Putamen (tissue), 1 donor: ENCODE measurements at places on chromosomes 5 and 9.

DNA sequence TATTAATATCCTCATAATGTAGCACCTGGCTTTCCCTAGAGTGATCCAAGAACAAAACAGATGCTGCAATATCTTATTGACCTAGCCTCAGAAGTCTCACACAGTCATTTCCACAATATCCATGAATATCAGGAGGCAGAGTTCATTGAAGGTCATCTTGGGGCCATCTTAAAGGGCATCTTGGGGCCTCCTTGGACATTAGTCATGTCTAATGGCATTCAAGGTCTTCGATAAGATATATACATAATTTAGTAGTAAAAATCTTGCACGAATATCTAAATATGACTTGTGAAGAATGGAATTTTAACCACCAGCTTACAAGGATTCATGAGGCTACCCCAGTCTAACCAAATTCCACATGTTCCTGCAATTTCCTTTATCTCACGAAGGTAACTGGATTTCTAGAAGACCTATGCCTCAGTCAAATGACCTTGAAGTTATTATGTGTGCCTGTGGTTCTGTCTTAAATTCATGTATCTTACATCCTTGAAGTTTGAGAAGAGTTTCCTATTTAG lies 163.6 kb upstream of the SPEF2 start:
- DNase-seq = no peak

GRCh38 chr9:124657516-124657915 lies 113.6 kb downstream of the NR6A1 start:
- no peak for DNase-seq

DNA sequence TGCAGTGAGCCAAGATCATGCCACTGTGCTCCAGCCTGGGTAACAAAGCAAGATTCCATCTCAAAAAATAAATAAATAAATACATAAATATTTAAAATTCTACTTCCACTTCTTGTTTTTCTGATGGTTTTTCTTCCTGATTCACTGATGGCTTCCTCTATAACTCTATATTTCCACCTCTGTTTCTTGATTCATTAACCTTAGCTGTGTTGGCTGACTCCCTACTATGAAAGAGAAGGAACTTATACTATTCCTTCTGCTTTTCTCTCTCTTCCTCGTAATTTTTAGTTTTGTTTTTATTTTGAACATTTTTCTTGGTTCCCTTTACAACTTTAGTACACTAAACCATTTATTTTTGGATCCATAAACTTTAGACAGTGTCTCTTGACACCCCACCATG lies 103.5 kb downstream of the MAMDC2 start:
- DNase-seq = no peak

- no peak for DNase-seq
Measured at GRCh38 chr9:88258024-88258423, 119.7 kb upstream of the SPATA31C2 start.

DNA sequence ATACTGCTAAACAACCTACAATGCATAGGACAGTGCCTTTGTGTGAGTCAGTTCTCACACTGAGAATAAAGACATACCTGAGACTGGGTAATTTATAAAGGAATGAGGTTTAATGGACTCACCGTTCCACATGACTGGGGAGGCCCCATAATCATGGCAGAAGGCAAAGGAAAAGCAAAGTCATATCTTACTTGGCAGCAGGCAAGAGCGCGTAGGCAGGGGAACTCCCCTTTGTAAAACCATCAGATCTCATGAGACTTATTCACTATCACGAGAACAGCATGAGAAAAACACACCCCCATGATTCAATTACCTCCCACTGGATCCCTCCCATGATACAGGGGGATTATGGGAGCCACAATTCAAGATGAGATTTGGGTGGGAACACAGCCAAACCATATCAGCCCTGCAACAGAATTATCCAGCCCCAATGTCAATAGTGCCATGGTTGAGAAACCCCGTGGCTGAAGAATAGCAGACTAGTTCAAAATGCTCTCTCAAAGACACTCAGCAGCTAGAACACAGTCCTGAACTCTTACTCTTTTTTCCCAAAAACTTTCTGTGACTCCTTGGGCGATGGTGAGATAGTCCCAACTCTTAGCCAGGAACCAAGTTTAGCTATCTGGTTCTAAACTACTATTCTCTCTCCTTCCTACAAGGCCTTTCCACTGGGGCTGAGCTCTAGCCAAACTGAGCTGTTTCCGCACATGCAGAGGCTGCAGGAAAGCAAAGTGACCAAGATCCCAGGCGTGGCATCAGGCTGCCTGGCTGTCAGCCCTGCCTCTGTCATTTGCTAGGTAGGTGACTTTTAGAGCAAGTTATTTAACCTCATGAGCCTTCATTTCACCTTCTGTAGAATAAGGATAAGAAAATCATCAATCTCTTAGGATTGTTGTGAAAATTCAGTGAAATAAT lies 21.7 kb downstream of the FAT2 start:
- no peak for DNase-seq

GRCh38 chr5:67969631-67970030 lies 245.9 kb upstream of the PIK3R1 start:
- DNase-seq = no peak

DNA sequence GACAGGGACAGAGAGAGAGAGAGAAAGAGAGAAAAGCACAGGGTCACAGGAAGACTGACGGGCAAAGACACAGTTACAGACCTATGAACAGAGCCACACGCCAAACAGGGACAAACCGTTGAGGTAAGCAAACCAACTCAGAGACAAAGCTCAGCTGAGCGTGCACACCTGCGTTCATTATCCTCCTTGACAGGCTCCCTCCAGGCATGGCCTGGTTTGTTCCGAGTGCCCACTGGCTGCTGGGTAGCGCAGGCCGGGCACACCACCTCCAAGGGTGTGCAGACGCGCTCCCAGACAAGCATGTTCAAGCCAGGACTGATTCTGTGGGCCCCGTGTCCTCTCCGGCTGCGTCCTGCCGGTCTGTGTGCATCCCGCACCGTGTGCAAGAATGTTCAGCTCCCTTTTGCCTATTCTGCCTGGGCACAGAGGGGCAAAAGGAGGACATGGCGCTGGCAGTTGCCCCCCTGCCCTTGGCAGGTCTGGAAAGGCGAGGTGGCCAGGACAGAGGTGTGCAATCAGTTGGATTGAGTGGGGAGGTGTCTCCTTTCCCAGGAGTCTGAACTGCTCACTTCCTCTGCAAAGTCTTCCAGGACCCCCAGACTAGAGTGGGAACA lies 467 bp upstream of the SMIM32 start:
- no peak for DNase-seq

DNA sequence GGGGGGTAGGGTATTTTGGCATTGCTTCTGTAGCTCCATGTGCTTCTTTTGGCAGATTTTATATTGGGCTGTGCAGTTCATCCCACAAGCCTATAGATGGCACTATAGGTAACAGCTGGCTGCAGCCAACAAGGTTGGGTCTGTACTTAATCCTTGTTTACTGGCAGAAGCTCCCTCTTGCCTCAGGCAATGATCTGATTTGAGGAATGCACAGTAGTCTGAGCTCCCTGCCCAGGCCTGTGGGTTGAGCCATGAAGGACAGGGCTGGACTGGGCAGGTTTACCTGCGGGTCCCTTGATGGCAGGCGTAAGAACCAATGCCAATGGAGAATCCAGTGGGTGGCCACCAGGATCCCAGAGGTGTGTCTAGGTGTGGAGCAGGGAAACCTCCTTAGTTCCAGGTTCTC lies 11.7 kb upstream of the OR1J2 start:
- no peak for DNase-seq

GRCh38 chr9:113591899-113592625 lies 128.5 kb downstream of the RGS3 start:
- DNase-seq = no peak

DNA sequence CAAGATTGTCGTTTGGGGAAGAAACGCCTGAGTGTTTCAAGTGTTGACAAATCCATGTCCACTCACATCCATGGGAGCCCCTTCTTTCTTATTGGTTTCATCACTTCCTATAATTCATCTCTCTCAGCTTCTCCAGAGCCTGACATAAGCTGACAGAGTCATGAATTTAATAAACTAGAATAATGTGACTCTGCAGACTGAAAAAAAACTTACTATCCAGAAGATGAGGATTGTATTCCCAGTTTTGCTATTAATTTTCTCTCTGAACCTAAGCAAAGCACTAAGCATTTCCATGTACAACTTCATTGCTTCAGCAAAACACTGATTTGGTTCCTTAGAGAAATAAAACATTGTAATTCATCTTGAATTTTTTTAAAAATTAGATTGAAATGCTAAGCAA lies 691.8 kb downstream of the MTRR start:
- no peak for DNase-seq

DNA sequence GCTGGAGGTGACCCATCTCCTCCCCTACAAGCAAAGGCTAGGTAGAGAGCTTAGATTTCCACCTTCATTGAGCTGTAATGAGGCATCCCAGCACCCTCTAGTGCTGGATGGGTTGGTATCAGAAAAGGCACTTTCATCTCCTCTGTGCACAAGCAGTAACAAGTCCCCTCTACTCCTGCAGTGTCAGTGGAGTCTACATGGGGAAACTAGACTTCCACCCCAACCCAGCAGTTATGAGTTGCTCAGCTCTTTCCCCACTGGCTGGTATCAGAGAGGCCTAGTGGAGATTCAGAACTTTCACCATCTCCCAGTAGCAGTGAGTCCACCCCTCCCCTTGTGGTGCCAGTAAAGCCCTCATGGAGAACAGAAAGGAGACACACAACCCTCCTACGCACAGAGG lies 17.9 kb downstream of the FCN1 start:
- DNase-seq = no peak

- no peak for DNase-seq
Measured at GRCh38 chr5:150214289-150214688, 24.4 kb downstream of the SLC6A7 start.

DNA sequence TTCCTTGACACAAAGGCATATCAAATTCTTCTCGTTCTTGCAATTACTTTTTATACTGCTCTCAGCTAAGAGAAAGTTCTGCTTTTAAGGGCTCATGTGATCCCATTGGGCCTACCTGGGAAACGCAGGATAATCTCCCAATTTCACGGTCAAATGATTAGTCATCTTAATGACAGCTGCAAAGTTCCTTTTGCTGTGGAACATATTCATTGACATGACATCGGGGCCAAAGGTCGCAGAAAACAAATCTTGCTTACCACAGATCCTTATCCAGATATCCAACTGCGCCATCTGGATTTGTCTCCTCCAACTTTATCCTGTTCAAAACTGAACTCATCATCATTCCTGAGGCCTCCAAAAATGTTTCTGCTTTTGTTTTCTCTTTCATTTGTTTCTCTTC lies 1085.6 kb upstream of the WWC1 start:
- DNase-seq = no peak
